ENCODE measurements at places on chromosomes 2 and 18.

DNA sequence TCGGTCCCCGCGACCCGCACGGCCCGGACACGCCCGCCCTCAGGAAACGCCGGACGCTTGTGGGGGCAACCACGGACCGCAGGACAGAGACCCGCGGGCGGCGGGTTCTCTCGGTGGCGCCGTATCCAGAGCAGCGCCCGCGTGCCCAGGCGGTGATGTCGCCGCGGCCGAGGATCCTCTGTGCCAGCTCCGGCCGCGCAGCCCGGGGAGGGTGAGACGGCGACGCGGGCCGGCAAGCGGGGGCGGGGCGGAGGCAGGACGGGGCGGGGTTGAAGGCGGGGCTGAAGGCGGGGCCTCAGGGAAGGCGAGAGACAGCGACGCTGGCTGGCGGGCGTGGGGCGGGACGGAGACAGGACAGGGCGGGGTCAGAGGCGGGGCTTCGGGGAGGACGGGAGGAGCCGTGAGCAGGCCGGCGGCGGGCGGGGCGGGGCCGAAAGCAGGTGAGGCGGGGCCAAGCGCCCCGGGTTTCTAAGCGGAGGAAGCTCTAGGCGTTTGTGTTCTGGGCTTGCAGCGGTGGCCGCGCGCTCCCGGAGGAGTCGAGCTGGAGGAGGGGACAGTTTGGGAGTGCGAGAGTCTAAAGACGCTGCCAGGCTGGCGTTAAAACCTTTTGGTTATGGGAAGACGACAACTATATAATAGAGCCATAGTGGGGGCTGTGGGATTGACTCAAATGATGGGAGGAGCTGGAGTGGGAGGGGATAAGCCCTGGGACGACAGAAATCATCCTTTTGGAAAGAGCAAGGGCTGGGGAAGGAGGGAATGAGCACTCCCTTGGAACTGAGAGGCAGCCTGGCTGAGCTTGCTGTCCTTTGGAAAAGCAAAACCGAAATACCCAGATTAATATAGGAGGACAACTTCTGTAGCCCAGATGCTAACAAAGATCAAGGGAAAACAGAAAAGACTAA lies at the start of gene DSEL:
DSEL (minus strand) TSS at position 182 of the 905 bp plus-strand sequence. CDS start 2,112 bp downstream, outside the sequence.
- peak; percentile 74 for DNase-seq

DNA sequence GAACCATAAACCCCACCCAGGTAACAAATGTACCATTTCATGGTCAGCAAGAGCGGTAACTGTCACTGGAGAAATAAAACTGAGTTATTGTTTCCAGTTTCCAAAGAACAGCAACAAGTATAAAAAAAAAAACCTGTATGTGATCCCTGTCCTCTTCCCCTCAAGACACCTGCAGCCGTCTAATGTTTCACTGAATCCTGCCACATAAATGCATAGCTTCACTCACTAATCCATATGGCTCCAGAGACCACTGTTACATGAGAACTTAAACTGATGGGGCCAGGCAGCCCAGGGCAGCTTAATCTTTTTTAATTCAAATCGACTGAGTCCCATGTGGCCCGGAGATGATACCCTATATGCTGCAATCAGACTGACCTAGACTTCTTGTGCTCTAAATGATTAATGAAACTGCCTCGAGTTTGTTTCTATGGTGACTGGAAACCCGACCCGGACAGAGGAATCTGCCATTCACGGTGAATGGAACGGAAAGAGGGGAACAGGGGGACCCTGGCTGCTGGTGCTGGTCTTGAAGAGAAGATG lies 60.9 kb upstream of the SIX2 start:
- no peak for DNase-seq

DNA sequence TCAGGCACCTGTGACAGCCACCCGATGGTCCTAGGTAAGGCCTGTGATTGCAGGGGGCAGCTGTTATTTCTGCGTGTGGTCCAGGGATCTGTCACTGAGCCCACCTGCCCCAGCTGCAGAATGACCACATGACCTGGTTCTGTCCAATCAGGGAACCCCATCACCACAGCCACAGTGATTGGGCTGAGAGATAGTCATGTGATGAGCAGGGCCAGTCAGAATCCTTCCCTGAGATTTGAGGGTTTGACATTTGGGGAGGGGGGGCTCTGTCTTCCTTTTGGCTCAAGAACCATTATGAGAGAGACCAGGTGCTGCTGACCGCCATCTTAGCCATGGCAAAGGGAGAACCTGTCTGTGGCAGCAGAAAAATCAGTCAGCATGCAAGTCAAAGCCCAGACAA lies 147.2 kb downstream of the SMAD7 start:
- DNase-seq, result no peak

- no peak for DNase-seq
Measured at GRCh38 chr2:98040331-98040939, 44.7 kb upstream of the TMEM131 start.

DNA sequence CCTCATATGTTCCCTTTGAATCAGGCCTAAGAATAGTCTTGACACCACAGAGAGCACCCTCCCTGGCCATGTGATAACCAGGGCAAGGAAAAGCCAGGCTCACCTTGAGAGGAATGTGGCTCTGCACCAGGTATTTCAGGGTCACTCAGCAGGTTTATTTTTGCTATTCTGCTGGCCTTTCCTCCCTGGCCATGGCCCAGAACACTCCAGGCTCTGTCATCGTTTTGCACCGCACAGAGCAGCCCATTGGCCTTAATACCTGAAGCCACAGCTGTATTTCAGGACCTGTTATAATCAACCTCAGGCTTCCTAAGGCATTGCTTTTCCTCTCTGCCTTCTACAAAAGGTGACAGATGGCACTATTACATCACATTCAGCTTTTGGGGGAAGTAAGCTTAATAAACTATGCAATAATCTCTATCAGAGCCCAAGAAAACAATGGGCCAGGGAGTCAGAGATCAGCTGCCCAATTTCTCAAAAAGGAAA lies 668.3 kb downstream of the IRS1 start:
- DNase-seq, result no peak

- DNase-seq, result no peak
Measured at GRCh38 chr2:127762441-127762840, 48.5 kb downstream of the WDR33 start.

GRCh38 chr2:57880446-57880845 lies 166.2 kb upstream of the VRK2 start:
- DNase-seq, result no peak

GRCh38 chr2:145725876-145726275 lies 1206.0 kb upstream of the ZEB2 start:
- DNase-seq, result no peak

- no peak for DNase-seq
Measured at GRCh38 chr2:68937346-68938055, 15.2 kb downstream of the GKN2 start.

DNA sequence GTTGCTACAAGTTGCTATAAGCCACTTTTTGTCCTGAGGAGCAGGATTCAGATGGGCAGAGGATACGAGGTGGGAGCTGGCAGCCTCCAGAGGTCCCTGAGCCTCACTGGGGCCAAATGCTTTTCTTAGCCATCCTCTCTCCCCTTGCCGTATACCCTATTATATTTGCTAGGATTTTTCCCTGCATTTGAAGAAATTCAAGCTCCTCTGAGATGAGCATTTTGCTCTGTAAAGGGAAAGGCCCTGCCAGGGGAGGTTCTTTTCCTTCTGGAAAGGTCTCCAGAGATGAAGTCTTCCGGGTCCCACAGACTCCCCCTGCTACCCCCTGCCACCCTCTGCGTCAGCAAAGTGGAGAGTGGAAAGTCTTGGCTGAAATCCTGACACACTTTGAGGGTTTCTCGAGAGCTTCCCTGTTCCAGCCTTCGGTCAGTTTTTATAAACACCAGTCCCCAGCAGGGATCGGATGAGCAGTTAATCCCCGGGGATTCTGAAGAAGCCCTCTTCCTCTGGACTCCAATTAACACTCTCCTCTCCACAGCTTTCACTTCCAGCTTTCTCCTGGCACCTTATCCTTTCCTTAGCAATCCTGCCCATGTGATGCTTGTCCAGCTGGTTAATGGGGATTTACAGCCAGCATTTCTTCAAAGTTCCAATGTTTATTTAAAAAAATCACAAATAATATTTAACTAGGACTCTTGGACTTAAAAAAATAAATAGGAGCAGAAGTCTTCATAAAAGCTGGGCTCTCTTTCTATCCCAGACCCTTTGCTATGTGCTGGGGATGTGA lies 13.1 kb downstream of the CYRIA start:
- no peak for DNase-seq

GRCh38 chr2:55901322-55901721 lies 22.3 kb downstream of the EFEMP1 start:
- no peak for DNase-seq

DNA sequence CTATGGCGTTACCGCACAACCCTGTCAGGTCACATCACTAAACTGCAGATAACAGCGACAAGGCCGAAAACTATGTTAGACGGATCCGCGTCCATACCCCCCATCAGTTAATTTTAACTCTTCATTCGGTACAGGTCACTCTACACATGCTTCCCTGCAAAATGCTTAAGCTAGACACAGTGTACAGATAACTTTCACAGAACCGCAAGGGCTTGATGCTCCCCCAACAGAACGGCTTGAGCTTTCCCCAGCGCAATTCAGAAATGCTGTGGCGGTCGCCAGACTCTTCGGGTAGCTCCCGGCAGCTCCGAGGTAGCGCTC lies 283 bp upstream of the RBBP8 start:
- DNase-seq, result no peak

GRCh38 chr2:189074506-189074905 lies 100.3 kb downstream of the COL3A1 start:
- DNase-seq, result no peak

DNA sequence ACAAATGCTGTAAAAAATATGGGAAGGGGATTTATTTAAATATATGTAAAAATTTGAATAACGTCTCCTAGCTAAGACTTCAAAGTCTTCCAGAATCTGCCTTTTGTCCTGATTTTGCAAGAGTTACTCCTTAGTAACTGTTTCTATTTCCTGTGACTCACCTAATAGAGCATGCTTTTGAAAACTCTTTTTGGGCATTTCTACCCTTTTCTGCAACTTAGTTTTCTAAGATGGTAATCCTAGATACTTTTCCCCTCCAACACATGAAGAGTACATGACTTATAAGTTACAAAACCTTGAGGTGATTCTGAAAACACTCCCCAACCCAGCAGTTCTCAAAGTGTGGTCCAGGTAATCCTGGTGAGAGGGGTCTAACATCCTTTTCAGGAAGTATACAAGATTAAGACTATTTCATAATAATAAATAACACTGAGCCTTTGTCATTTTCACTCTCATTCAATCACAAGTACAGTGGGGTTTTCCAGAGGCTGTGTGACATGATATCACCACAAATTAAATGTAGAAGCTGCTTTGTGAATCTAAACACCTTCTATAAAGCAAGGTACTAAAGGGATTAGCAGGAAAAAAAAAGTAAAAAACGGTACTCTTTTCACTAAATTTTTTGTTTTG lies 31.9 kb downstream of the PPP4R3B start:
- DNase-seq, result no peak

- DNase-seq, result no peak
Measured at GRCh38 chr2:166768393-166769123, 119.7 kb upstream of the XIRP2 start.

DNA sequence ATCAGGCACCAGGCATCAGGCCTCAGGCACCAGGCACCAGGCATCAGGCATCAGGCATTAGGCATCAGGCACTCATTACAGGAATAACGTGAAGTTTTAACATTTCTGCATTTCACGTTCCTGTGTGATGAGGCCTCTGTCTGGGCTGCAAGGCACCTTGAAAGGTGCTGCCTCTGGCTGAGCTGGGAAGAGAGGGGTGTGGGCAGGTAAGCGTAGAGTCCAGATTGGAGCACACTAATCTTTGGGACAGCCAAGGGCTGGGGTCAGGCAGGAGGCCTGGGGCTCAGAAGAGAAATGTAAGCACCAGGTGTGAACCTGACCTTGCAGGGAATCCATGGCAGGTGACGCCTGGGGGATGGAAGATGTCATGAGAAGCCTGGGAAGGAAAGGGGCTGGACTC lies 25.3 kb upstream of the SNTG2 start:
- DNase-seq, result no peak

- no peak for DNase-seq
Measured at GRCh38 chr2:195779491-195779890, 122.5 kb downstream of the SLC39A10 start.

GRCh38 chr2:192901446-192901845 lies 706.7 kb upstream of the TMEFF2 start:
- no peak for DNase-seq

DNA sequence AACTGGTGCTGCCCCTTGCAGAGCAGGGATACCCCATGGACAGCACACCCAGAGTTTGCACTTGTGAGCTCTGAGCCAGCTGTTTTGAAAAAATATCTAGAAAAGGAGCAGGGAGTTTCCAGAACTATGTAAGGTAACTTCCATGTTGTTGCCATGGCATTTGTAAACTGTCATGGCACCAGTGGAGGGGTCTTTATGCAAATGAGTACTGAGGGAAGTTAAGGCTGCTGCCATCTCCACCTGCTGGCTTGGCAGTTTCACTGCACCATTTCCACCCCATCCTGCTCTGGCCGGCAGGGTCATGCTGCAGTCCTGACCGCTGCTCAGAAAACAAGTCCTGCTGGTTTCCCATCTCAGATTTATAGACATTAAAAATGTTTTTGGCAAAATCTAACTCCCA lies 52.3 kb upstream of the SNTG2 start:
- no peak for DNase-seq

- no peak for DNase-seq
Measured at GRCh38 chr2:47226132-47226922, 71.2 kb upstream of the STPG4 start.

- no peak for DNase-seq
Measured at GRCh38 chr2:220499225-220499624, 871.8 kb downstream of the SLC4A3 start.

GRCh38 chr2:1605102-1606045 lies 138.9 kb downstream of the PXDN start:
- DNase-seq, result no peak

- DNase-seq, result no peak
Measured at GRCh38 chr2:102129951-102130646, 12.4 kb upstream of the IL1R1 start.

DNA sequence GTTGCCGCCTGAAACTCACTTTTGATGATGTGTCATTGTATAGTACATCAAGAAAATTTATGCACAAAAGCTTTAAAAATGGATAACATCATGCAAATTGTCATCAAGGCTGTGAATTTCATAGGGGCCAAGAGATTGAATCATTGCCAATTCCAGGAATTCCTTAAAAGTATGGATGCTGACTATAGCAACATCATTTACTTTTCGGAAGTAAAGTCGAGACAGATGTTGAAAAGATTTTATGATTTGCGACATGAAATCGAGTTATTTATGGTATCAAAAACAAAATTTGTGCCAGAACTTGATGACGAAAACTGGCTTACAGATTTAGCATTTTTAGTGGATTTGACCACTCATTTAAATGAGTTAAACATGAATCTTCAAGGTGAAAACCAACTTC lies 56.3 kb downstream of the ASB1 start:
- no peak for DNase-seq

Data from esophagus squamous epithelium (tissue), 5 donors.